Fibroblast of upper back skin (primary cell): ENCODE measurements at places on chromosomes 12 and 14.

GRCh38 chr12:91319071-91319760 is 136.6 kb upstream of the DCN start:
- DNase-seq = no peak

DNA sequence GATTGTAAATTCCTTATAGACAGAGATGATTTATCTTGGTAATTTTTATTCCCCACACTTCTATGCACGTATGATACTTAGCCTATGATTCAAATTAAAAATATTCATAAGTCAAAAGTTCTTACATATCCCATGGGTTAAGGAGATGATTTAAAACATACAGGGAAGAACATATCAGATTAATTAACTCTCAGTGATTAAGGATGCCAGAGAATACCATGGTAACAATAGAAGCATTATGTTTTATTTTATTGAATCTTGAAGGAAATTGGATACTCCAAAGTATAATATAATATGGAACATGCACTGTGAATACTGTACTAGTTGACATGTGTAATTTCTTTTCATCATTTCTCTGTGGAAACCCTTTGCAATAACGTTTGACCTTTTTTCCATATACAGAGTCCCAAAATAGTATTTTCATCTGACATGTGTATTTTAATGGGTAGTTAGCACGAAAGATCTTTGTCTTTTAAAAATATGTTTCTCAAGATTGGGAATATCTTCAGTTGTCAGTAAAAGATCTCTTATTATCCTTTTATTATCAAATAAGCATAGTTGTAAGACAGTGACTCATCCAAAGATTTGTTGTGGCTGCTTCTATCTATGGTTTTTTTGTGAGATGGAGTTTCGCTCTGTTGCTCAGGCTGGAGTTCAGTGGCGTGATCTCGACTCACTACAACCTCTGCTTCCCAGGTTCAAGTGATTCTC is 166.7 kb downstream of the RAD51B start:
- DNase-seq = peak; percentile 87

- peak; percentile 85 for DNase-seq
Observed at GRCh38 chr12:25615119-25615518, 62.0 kb upstream of the LMNTD1 start.

DNA sequence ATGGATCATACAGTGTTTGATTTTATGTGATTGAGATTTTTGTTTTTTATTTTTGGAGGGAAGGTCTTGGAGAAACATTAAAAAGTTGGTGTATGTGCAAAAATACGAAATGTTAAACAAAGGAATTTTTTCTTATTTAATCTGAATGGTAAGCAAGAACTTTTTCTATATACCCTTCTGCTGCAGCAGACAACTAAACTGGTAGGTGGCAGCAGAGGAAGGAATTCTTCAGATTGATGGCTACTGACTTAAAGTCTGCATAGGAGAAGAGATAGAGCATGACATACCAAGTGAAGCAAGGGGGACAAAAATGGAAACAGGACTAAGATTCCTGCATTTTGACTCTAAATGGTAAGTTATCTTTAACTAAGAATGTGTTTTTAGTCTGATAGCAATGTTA is 42.0 kb upstream of the A2ML1 start:
- peak; percentile 37 for DNase-seq

GRCh38 chr12:70468741-70469140 is 102.7 kb downstream of the KCNMB4 start:
- no peak for DNase-seq

DNA sequence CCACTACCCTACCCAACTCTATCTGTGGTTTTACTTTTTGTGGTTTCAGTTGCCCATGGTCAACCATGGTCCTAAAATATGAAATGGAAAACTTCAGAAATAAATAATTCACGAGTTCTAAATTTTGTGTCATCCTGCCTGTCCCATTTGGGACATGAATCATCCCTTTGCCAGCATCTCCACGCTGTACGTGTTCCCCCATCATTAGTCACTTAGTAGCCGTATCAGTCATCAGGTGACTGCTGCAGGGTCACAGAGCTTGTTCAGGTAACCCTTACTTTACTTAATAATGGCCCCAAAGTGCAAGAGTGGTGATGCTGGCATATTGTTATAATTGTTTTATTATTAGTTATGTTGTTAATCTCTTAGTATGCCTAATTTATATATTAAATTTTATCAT is 209.9 kb downstream of the ITPR2 start:
- no peak for DNase-seq

GRCh38 chr14:89422181-89422951 is 5.3 kb upstream of the FOXN3 start:
- no peak for DNase-seq

DNA sequence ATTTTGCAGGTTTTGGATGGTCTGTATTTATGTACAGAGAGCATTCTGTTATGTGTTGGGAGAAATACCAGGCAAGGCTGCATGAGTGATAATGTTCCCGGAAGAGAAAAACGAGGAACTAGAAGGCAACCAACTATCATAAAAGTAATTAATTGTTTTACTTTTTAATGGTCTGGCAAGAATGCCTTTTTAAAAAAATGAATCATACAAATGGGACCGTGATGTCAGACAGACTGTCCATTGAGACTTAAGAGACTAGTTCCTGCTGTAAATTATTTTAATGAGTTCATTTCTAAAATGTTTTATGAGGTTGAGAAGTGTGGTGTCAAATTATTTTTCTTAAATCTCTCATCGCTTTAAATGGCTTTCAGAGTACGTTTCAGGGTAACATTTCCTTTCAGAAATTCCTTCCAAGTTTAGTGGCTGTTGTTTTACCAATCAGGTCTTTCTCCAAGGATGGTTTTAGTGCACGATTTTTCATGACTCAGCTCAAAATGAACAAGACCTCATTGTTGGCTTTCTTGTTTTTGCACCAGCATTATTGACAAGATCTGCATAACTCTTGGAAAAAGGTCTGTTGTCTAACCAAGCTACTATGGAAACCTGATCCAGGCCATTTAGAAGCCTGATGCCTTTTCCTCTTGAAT is 86.1 kb upstream of the ARHGAP5 start:
- peak; percentile 84 for DNase-seq

GRCh38 chr12:3540387-3540990 is 49.5 kb downstream of the PRMT8 start:
- no peak for DNase-seq

DNA sequence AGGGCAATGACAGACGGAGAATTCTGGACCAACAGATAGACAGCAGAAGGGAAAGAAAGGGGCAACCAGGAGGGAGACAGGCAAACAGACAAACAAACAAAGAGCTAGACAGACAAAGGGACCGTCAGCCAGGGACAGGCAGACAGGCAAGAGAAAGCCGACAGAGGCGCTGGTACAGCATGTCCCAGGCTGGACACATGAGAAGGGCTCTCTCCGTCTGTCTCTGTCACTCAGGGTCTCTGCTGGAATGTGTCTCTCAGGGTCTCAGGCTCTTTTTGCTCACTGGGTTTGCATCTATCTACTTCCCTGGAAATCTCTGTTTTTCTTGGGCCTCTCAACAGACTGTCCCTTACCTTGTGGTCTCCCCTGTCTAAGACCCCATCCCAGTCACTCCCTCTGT is 8.2 kb upstream of the SMUG1 start:
- no peak for DNase-seq

GRCh38 chr12:58728397-58728796 is 191.9 kb downstream of the LRIG3 start:
- DNase-seq = peak; percentile 61

DNA sequence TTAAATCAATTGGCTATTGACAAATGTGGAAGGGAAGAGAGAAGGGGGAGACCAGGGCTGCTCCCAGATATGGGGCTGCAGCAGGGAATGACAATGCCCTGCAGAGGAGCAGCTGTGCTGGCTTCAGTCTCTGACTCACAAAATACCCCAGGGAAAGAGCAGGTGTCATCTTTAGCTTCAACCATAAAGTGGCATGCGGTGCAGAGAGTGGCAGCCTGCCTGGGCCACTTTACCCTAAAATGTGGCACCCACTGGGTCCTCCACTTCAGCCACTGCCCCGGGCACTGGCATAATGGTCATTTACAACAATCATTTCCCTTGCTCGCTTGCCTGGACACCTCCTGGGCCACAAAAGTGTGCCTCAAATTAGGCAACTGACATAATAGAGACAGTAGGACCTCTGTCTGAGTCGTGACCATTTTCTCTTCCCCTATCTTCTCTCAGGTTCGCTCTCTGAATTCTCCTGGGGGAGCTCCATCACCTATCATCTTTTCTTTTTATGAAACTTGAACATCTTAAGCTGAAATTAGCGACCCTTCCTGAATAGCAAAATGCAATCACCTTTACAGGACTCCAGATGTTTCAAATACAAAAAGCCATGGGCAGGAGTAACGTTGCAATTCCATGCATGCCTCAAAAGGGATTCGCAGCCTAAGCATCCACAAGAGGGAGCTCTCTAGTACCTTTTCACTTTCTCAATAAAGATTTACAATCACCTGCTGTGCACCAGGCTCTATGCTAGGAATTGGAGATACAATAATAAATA is 179.9 kb upstream of the ATF7IP start:
- DNase-seq = peak; percentile 25

- DNase-seq = no peak
Observed at GRCh38 chr14:59836116-59836515, 34.5 kb downstream of the RTN1 start.

GRCh38 chr14:99395909-99396530 is 84.6 kb downstream of the SETD3 start:
- peak; percentile 47 for DNase-seq

- DNase-seq = no peak
Observed at GRCh38 chr12:97235102-97235501, 227.5 kb upstream of the RMST start.

GRCh38 chr14:82655770-82656169 is 1122.1 kb upstream of the SEL1L start:
- no peak for DNase-seq

- DNase-seq = no peak
Observed at GRCh38 chr14:68333262-68333661, 459.6 kb downstream of the ZFP36L1 start.

GRCh38 chr12:98513379-98514322 is 1.7 kb upstream of the TMPO start:
- no peak for DNase-seq

GRCh38 chr14:75522983-75523318 is 682 bp downstream of the BATF start:
- no peak for DNase-seq

- no peak for DNase-seq
Observed at GRCh38 chr14:24851837-24852236, 198.1 kb downstream of the STXBP6 start.

- DNase-seq = no peak
Observed at GRCh38 chr12:117896009-117896408, 72.8 kb downstream of the KSR2 start.

DNA sequence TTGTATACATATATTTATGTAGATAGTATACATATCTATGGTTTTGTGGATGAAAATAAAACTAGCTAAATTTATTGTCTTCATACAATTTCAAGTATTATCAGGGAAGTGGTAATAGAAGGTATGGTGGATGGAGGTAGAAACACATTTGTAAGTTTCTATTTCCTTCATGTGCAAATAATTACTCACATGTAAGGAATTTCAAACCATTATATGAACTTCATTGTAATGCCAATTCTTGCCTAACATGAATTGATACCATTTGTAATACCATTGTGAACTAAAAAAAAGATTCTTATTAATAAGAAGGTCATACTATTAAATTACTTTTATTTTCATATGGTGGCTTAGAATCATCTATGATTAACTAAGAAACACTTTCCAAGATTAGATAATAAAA is 20.1 kb upstream of the PPFIA2 start:
- DNase-seq = no peak

DNA sequence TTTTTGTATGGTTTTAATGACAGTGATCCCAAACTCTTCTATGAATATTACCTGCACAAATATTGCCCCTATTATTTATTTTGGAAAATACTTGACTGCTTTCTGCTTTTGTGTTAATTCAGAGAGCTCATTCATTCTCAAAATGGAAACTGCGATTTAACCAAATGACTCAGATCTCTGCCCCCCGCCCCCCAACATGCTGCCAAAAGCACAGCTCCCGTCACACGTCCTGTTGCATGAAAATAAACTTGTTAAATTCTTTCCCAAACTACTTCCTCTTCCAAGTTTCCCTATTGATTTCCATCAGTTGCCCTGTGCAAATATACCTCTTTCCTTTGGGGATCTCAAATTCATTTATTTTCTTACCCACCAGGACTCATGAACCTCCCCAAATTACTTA is 18.0 kb upstream of the NRDE2 start:
- DNase-seq = no peak

GRCh38 chr12:40171501-40171900 is 53.3 kb upstream of the LRRK2 start:
- no peak for DNase-seq

DNA sequence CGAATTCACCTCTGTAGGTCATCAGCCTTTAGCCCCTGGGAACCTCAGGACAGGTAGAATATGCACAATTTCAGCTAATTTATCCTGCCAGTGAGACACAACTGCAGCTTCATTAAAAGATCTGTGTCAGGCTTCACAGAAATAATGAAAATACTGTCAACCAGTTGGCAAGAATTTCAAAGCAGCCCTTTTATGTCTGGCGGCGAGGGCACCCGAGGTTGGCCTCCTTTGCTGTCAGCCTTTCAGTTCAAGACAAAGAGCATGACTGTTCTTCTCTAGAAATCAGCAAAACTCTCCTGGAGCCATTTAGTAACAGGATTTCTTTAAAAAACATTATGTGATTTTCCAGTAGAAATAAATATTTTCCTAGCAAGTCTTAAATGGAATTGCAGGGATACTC is 75.9 kb downstream of the BBS10 start:
- no peak for DNase-seq

DNA sequence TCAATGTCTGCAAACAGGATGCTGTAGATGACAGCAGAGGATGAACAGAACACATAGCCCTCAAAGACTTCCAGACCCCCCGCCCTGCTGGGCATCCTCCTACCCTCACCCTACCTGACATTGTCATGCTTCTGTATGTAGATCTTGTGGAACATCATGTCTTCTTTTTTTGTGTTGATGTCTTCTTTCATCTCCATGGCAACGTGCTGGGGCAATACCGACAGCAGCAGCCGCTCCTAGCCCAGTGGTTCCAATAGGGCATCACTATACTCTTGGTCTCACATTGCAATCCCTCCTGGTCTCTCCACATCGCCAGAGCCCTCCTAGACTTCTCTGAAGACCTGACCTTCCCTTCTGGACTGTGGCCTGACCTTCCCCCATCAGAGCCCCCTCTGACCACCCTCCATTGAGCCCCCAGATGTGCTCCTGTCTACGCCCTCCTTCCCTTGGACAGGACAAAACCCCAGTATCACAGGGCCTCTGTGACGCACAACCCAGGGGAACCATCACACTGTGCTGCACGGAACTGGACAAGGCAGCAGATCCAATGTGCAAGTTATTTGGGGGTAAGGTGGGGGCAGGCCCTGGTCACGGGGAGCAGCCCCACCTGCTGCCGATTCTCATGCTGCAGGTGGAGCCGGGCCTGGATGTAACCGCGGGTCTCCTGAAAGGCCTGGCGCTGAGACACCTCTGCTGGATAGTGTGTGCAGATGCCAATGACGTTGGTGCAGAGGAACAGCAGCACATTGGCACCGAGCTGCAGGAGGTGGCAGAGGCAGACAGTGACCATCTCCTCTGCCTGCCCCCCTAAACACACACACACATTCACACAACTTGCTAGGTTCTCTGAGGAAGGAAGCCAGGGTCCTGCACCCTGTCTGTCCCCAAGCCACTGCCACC is 11.1 kb downstream of the ADCY6 start:
- DNase-seq = no peak

GRCh38 chr12:51242876-51243275 is 4.2 kb downstream of the DAZAP2 start:
- DNase-seq = no peak
